Heart right ventricle (tissue), 16 donors: ENCODE measurements at places on chromosomes 5 and 9. TPM values are rescaled to one million over a fixed set of nuclear protein-coding genes. Genes with fewer than 3 reads are reported as not detected.

The TSSK1B gene
- not detected for total RNA-seq

The PTGS1 gene
- total RNA-seq, result 4.6 TPM

The PAM gene
- total RNA-seq, result 1,094 TPM

The NR4A3 gene
- 9.5 TPM for total RNA-seq

The CRB2 gene
- not detected for total RNA-seq

The KLF9 gene
- 63.6 TPM for total RNA-seq

The ITGA1 gene
- 32.5 TPM for total RNA-seq

DNA sequence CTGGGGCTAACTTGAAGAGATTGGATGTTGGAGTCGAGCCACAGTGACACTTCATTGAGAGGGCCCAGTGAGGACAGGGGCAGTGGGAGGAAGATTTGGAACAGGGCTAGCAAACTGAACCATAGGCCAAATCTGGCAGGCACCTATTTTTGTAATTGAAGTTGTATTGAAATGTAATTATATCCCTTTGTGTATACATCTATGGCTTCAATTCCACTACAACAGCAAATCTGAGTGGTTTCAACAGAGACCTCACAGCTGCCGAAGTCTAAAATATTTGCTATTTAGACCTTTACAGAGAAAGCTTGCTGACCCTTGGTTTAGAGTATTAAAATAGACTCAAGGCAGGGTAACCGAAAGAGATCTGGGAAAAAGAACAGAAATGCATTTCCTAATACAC, 4.7 kb upstream of the TNFSF8 start:
- no peak for DNase-seq

DNA sequence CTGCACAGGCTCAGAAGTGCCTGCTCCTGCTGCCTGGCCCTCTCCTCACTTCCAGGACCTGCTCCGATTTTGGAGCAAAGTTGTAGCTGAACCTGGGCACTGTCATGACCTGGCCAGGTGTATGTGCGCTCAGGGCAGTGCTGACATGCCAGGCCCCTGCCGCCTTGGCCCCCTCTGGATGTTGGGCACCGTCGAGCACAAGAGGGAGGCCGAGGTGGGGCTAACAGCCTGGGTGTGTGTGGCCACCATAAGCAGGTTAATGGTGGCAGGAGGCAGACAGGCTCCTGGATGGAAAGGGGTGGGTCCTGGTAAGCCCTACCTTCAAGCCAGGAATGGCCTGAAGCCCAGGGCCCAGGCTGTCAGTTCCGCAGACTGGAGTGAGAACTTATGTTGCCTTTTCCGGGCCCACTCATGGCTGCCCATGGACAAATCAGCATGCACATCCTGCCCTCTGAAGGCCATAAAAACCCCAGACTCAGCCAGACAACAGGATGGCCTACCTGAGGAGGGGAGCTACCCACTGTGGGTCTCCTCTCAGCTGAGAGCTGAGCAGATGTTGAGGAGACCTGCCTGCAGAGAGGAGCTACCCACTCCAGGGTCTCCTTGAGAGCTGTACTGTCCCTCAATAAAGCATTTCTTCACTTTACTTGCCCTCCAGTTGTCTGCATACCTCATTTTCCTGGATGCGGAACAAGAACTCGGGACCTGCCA, 66.2 kb downstream of the NACC2 start:
- DNase-seq, result no peak

DNA sequence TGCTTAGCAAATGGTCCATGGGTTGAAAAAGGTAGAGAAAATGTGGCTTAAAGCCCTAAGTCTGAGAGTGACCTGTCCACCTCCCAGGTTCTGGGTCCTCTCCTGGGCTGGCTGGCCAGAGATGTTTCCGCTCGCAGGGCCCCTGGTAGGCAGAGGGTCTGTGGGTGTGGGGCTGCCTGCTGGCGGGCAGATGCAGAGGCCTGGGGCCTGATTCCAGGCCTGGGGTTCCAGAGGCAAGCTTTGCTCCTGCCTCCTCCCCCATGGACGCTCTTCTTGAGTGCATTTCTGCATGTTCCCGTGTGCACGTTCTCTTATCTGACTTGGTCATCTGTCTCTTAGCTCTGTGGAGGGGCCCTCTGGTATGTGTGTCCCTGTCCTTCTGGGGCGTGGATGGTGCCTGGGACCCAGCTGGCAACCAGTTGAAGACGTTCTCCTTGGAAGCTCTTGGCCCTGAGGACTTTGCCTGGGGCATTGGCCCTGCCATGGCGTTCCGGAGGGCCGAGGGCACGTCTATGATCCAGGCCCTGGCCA, 3.8 kb downstream of the MIGA2 start:
- DNase-seq, result no peak

DNA sequence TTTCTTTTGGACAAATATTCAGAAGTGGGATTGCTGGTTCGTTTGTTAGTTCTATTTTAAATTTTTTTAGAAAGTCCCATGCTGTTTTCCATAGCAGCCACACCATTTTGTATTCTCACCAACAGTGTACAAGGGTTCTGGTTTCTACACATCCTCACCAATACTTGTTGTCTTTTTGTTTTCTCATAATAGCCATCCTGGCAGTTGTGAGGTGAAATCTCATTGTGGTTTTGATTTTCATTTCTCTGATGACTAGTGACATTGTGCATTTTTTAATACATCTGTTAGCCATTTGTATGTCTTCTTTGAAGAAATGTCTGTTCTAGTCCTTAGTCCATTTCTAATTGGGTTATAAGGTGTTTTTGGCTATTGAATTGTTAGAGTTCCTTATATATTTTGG, 214.3 kb downstream of the ARRDC3 start:
- DNase-seq, result no peak

- no peak for DNase-seq
Observed at GRCh38 chr9:35569206-35569605, 35.9 kb upstream of the TESK1 start.

DNA sequence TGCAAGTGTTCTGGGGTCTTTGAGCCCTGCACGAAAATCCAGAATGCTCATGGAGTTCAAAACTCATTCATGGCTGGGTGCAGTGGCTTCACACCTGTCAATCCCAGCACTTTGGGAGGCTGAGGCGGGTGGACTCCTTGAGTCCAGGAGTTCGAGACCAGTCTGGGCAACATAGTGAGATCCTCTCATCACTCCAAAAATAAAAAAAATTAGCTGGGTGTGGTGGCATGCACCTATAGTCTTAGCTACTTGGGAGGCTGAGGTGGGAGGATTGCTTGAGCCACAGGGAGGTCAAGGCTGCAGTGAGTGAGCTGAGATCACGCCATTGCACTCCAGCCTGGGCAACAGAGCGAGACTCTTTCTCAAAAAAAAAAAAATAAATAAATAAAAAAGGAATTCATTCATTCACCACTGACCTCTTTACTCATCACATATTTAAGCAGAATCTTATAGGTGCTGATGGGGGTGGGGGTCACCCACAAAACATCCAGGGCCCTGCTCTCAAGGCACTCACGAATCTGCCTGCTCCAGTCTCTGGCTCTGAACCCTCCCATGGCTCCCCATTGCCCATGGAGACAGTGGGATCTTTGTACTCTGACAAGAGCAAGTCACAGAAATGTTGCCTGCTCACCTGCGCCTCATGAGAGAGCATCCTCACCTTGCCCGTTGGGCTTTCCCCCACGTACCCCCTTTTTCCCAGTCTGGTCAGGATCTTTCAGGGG, 76.7 kb upstream of the IER5L start:
- no peak for DNase-seq

GRCh38 chr9:36896296-36896695, 137.8 kb downstream of the PAX5 start:
- no peak for DNase-seq

DNA sequence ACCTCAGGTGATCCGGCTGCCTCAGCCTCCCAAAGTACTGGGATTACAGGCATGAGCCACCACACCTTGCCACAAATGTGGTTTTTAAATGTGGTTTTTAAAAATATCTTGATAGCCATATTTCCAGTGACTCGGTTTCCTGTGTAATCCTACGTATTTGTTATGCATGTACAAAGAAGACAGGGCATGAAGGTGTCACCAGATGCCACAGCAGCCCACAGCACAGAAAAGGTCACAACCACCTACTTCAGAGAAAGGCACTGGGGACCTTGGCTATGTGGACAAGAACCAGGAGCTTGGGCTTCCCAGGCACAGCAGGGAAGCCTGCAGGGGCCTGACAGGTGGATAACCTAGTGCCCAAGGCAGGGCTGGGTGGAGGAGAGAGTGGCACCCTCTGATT, 38.0 kb downstream of the C9orf50 start:
- no peak for DNase-seq

DNA sequence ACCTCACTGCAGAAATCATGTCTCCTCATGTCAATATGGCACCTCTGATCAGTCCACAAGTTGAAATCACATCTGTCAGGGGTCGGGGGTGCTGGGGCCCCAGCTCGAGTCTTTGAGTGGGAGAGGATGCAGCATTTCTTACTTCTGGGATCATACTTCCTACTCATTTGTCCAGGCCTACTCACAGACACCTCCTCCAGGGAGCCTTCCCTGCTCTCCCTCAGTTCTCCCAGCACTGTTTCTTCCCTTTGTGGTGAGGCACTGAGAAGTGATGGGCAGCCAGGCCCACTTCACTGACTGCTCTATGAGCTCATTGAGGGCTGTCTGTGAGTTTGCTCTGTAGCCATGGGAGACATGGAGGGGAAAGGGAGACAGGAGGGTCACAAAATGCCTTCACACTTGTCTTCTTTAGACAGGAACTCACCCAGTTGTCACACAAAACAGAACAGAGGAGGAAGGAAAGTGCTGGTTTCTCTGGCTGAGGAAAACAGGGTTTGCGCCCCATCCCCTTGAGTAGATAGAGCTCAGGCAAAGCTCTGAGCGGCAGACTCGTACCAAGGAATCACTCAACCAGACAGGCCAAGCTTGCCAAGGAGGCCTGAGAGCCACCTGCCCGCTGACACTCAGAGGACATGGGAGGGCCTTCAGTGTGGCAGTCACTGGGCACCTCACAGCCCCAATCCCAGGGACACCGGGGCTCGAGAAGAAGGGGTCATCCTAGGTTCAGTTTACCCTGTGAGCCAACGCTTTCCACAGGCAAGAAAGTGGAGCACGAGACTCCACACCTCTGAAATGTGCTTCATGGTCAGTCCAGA, 152.9 kb downstream of the GABBR2 start:
- DNase-seq, result no peak

DNA sequence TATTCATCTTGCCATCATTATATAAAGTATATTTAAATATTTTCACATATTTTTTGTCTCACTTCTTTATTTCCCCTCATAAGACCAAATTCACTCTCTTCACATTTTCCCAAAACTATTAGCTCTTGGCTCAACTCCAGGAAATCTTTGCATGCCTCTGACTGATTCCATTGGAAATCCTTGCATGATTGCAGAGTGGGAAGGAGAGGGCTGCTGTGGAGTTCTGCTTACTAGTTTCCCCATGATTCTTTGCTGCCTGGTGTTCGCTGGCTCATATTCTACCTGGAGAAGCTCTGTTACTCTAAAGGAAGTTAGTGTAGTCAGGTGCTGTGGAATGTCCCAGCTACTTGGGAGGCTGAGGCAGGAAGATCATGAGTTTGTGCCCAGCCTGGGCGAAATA, 41.9 kb downstream of the LIX1 start:
- DNase-seq, result no peak

GRCh38 chr9:11128156-11128555, 515.4 kb upstream of the PTPRD start:
- DNase-seq, result no peak
